ENCODE measurements at places on chromosomes 7 and 10.

DNA sequence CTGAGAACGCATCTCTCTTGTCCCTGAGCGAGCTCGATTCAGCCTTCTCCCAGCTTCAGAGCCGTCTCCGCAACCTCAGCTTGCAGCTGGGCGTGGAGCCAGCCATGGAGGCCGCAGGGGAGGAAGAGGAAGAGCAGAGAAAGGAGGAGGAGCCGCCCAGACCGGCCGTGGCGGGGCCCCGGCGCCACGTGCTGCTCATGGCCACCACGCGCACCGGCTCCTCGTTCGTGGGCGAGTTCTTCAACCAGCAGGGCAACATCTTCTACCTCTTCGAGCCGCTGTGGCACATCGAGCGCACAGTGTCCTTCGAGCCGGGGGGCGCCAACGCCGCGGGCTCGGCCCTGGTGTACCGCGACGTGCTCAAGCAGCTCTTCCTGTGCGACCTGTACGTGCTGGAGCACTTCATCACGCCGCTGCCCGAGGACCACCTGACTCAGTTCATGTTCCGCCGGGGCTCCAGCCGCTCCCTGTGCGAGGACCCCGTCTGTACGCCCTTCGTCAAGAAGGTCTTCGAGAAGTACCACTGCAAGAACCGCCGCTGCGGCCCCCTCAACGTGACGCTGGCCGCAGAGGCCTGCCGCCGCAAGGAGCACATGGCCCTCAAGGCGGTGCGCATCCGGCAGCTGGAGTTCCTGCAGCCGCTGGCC, 43.2 kb downstream of the CHST3 start:
- DNase-seq: no peak

- DNase-seq: no peak
Observed at GRCh38 chr10:16195178-16195769, 241.5 kb upstream of the PTER start.

GRCh38 chr7:22375359-22376048, 18.6 kb upstream of the RAPGEF5 start:
- peak; percentile 16 for DNase-seq

DNA sequence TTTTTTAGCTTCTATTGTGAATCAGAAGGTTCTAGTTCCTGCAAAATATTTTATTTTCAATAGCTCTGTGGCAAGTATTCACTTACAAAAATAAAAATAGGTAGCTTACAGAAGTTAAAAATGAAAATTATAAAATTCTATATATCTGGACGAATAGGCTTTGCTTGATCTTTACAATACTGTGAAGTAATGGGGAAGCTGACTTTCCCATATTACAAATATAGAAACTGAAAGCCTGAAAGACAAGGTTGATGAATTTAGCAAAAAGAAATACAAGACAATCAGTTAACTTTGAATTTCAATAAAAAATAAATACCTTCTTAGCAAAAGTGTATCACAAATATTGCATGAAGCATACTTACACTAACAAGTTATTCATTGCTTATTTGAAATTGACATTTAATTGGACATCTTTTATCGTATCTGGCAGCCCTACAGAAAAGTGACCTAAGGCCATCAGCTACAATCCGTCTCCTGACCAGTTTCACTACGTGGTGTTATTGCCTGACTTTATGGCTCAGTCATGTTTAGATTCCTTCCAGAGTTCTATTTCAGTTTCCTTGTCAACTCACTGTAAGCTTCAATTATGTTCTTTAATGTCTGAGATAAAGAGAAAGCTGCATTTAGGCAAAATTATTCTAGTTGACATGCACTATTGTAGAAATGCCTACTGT, 310.5 kb upstream of the HGF start:
- DNase-seq: no peak

DNA sequence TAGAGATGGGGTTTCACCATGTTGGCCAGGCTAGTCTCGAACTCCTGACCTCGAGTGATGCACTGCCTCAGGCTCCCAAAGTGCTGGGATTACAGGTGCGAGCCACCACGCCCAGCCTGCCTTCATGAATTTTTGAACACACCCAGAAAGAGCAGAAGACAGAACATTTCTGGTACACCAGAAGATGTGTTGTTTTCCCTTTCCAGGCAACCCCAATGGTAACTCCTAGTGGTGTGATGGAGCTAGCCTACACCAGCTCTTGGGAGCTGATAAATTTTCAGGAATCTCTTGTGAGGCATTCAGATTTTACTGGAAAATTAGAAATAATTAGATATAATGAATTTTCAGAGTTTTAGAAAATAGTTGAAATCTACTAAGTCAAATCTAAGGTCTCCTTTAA, 904 bp upstream of the CCDC7 start:
- DNase-seq: peak; percentile 3

DNA sequence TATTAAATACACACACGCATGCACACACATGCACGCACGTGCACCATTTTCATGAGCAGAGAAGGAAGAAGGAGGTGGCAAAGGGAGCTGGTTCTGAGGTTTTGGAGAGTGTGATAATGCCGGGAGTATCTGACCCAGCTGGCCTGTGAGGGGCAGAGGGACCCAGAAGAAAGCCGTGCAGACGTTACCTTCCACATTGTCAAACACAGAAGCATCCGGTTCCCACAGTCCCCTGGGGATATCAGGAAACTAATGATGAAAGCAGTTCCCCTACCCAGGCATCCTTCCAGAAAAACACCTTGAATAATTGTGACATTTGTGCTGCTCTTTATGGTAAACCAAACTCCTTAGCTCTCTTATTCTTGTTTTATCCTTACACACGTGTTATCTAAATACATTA, 85.7 kb upstream of the FAM180A start:
- no peak for DNase-seq

DNA sequence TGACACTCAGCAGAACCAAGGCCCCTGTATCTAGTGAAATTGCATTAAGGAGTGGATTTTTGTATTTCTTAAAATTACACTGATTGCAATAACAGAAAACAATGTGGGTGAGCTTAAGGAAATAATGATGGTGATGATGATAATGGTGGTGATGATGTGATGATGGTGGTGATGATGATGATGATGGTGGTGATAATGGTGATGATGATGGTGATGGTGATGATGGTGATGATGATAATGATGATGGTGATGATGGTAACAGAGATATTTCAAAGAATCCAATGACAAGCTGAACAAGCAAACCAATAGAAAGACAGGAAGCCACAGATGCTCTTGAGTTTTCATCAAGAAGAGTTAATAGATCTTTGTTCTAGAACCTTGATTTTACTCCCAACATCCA, 630.7 kb upstream of the AUTS2 start:
- no peak for DNase-seq

- DNase-seq: peak; percentile 60
Observed at GRCh38 chr7:2517678-2518507, 1.7 kb upstream of the LFNG start.

Measured in fibroblast of mammary gland (primary cell).